ENCODE measurements at places on chromosomes 1 and 21.

GRCh38 chr1:196078691-196079090 lies 529.5 kb downstream of the KCNT2 start:
- ATAC-seq, result no peak

- ATAC-seq, result no peak
These were observed 49.4 kb downstream of the CAPZB start for GRCh38 chr1:19435851-19436455.

DNA sequence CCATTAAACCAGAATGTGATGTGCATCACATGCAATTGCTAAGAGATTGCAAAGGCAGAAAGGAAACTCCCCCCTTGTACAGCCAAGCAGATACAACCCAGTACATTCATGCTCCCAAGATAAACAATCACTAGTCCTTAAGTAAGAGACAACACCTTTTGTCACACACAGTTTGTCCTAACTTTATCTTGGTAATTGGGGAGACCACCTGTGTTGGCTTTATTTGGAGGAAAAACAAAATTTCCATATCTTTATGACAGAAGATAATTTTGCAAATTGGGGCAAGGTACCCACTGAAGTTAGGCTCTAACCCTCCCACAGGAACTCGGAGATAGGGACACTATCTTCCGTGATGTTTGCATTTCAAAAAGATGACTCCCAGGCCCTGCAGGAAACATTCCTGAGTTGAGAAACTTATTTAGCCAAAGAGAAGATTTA lies 175.0 kb upstream of the TNR start:
- ATAC-seq, result no peak

GRCh38 chr1:239288820-239289554 lies 97.4 kb upstream of the CHRM3 start:
- ATAC-seq, result no peak

GRCh38 chr21:25350056-25350455 lies 257.2 kb downstream of the MRPL39 start:
- no peak for ATAC-seq

- ATAC-seq, result no peak
These were observed 8.7 kb downstream of the CAPN2 start for GRCh38 chr1:223720971-223721591.

DNA sequence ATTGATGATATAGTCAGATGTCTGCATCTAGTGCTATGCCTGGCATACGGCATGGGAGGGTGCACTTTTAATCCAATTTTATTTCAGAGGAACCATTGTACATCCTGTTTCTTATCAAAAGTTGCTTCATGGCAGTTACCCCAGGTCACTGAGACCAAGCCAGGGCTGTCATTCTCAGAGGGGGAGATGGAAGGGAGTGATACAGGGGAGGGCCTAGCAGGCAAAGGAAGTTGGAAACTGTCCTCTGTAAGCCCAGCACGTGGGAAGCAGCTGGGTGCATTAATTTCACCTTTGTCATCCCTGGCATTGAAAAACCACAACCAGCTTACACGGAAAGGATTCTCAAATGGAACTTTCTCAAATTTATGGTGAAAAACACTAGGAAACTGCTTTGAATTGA lies 458.7 kb upstream of the ADAMTS5 start:
- no peak for ATAC-seq

GRCh38 chr1:6416295-6416656 lies 3.4 kb downstream of the HES2 start:
- ATAC-seq, result no peak

DNA sequence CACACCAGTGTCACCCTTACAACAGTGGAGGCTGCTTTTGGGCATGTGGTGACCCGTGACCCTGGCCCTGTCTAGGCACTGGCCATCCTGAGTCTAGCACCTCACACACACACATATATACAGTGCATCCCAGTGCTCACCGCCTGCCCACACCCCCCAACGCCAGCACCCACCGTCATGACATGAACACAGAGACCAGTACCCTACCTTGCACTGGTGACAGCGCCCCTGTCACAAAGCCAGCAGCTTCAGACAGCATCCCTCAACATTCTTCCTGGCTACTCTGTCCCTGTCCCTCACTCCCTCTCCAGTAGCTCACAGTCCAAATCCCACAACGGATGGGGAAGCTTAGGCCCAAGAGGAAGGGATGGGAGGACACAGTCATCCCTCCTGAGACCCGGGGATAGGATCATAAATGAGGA lies 27.1 kb downstream of the AHDC1 start:
- no peak for ATAC-seq

DNA sequence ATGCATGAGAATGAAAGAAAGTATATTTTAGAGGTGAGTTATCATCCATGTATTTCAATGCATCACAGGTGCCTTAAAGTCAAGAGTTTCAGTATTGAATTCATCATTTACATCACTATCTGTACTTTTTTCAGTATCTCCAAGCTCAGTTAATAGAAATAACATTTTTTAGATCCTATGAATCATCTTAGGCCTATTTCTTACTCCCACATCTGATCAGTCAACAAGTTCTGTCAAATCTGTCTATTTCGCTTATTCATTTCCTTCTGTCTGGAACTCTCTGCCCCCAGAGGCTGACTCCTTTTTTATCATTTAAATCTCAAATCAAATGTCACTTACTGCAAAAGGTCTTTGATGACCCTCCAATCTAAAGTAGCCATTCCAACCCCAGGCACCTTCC lies 295.2 kb downstream of the LRRC7 start:
- no peak for ATAC-seq

Measured in stimulated activated memory B cell treated with anti-CD40 and anti-IgM and Interleukin-4, amounts not matched to agents 10 μg/mL and 1 μg/mL and 100 μg/mL, for 72 hours (primary cell).